Endothelial cell of umbilical vein (primary cell): ENCODE measurements at places on chromosomes 11 and 22. TPM values are rescaled to one million over a fixed set of nuclear protein-coding genes. Genes with fewer than 3 reads are reported as not detected.

DNA sequence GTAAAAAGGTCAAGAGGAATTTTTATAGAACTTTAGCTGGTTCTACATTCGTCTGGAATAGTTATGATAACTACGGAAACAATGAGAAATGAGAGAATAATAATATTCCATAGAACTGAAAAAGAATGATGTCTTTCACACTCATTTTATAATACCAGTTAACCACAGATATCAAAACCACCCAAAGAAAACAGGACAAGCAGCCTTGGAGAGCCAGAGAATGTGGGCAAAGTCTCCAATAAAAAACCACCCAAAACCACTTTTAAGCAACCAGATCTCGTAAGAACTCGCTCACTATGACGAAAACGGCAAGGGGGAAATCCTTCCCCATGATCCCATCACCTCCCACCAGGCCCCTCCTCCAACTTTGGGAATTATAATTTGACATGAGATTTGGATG is 60.8 kb downstream of the ARHGAP32 start:
- H3K4me3 ChIP-seq = no peak overlapping the region
- H3K36me3 ChIP-seq = no peaks in the 10 kb centered on the region
- DNase-seq = no peak
- H3K27ac ChIP-seq = no peak overlapping the region
- H3K4me1 ChIP-seq = no peaks in the 10 kb centered on the region

DNA sequence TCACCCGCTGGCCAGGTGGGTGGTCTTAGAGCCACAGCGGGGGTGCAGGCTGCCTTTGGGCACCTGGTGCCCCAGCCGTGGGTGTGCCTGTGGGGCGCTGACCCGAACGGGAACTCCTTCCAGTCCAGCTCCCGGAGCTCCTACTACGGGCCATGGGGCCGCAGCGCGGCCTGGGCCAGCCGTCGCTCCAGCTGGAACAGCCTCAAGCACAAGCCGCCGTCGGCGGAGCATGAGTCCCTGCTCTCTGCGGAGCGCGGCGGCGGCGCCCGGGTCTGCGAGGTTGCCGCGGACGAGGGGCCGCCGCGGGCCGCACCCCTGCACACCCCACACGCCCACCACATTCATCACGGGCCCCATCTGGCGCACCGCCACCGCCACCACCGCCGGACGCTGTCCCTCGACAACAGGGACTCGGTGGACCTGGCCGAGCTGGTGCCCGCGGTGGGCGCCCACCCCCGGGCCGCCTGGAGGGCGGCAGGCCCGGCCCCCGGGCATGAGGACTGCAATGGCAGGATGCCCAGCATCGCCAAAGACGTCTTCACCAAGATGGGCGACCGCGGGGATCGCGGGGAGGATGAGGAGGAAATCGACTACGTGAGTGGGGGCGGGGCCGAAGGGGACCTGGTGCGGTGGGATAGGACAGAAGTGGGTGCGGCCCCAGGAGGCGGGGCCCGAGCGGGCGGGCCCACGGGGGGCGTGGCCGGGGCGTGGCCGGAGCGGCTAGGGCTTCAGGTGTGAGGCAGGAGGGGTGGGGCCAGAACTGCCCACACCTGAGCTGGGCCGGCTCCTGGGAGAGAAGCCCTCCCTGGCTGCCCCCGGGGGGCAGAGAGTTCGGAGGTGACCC is 91.5 kb downstream of the CACNA1I start:
- no peaks in the 10 kb centered on the region for H3K36me3 ChIP-seq
- H3K4me1 ChIP-seq = no peaks in the 10 kb centered on the region
- H3K27me3 ChIP-seq = peaks cover 25% of the 10 kb centered on the region
- no peak for DNase-seq
- H3K4me3 ChIP-seq = no peak overlapping the region
- no peak overlapping the region for H3K27ac ChIP-seq

Gene NLRP6
- not detected in 2 replicates for total RNA-seq

Gene KDM4D
- 1.0 and 1.3 TPM in 2 replicates for total RNA-seq

Gene OR5B21
- total RNA-seq = not detected in 2 replicates
